ENCODE measurements at places on chromosomes 13 and 19.

DNA sequence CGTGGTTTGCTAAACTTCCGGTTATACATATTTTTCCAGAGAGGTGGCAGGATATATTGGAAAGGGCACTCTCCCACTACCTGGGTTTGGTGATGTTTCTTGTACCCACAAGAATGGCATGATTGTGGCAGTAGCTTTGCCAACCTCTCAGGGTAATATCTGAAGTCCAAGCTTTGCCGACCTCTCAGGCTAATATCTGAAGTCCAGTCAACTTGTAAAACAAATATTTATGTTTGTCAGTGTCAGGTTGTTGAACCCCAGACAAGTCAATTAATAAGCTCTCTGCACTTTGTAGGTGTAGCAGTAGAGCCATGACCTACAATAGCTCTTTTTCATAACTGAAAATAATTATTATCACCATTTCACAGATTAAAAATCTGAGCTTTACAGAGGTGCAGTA, 167.0 kb downstream of the POU4F1 start:
- no peak for ATAC-seq

GRCh38 chr13:51318015-51318414, 21.5 kb upstream of the SERPINE3 start:
- ATAC-seq, result no peak

DNA sequence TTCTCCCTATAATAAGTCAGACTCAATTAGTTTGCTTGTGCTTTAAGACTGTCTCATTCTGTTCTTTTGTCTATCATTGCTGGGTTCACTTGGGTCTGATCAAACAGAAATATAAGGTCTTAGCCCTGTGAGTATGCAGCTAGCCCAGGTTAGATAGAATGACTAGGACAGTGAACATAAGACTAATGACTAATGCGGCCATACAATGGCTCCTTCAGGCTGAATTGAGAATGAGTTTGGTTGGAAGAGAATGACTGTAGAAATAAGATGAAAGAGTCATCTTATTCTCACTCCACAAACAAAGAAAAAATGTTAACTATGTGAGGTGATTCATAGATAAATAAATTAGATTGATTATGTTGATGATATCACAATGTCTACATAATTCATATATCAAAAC, 50.1 kb upstream of the OBI1 start:
- ATAC-seq, result no peak

GRCh38 chr13:36778083-36778671, 40.8 kb upstream of the RFXAP start:
- ATAC-seq, result no peak

DNA sequence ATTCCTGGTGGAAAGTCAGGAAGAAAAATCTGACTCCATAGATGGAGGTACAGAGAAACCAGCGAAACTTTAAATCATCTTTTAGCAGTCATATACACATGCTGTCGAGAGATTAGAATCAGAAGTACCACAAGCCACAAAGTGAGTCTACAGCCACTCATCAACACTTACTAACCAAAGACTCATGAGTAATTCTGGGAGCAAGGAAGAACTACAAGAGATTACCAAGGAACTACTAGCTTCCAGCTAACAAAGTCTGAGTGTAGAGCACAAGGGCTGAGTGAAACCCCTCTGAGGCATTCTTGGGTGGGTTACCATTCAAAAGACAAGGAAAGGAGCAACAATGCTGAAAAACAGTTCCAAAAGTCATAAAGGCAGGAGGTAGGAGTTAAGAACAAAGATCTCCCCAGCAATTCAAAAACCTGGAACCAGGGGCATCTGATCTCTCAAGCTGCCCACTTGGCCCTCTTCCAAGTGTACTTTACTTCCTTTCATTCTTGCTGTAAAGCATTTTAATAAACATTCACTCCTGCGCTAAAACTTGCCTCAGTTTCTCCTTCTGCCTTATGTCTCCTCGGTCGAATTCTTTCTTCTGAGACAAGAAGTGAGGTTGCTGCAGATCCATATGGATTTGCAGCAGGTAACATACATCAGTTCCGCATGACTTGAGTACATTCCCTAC, 13.0 kb downstream of the RBM26 start:
- ATAC-seq, result peak; percentile 92

DNA sequence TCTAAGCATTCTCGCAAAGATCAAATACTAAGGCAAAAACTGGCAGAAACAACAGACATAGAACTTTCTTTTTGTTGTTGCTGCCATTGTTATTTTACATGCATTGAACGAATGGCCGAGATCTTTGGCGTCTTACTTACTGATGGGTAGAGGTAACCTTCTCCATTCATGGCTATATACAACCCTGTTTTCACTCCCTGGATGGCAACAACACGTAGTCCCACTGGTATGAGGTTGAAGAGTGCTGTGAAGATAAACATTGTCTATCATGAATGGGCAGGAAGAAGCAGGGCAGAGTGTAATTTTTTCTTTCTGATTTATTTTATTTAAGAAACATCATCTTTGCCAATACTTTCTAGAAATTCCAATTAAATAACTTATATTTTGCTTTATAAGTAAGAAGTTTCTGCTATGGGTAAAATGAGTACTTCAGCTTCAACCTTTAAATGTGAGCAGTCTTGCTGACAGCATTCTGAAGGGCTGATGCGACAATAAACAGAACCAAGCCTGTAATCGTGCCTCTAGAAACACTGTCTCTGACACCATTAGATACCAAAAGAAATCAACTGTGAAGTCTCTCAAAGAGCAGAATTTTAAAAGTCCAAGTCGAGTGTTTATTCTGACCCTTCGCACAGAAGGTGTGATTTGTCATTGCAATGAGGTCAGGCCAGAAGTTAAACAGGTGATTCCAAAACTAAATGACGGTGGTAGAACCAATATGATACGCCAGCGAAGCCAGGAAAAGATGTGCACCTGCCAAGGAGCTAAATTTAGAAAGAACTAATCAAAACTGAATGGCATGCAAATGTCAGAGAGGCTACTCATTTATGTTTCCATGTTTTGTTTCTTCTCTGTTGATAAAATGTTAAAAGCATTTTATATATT, 416.4 kb downstream of the ITGBL1 start:
- no peak for ATAC-seq

DNA sequence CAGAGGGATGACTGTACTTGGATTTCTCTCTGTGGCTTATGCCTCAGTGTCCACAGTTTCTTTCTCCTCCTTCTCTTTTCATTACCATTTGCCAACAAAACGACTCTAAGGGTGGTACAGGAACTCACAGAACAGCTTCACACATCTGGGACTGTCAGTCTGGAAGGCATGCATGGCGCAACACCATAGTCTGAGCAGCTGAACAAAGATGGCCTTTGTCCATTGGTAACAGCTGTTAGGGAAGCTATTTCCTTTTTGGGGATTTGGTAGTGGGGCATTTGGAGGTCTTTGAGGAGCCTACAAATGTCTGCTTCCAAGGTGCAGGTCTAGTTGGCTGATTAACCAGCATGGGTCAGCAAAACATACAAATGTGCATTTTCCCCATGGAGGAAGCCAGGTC, 81.4 kb upstream of the PCDH8 start:
- ATAC-seq, result no peak

DNA sequence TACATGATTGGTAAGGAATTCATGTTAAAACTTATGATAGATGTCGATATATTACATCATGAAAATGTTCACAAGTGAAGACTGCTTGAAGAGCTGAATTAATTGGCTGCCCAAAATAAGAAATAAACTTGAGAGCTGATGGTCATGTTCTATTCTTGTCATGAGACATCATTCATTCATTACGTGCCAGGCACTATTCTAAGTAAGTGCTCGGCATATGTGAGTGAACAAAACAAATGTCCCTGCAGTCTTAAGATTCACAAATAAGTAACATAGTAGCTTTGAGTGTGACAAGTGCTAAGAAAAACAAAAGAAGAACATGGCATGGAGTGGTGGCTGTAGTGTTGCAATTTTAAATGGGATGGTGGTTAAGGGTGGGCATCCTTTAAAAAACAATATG, 329.3 kb downstream of the SUCLA2 start:
- no peak for ATAC-seq

GRCh38 chr19:11963566-11964355, 1.1 kb upstream of the ZNF763 start:
- ATAC-seq, result peak; percentile 52

DNA sequence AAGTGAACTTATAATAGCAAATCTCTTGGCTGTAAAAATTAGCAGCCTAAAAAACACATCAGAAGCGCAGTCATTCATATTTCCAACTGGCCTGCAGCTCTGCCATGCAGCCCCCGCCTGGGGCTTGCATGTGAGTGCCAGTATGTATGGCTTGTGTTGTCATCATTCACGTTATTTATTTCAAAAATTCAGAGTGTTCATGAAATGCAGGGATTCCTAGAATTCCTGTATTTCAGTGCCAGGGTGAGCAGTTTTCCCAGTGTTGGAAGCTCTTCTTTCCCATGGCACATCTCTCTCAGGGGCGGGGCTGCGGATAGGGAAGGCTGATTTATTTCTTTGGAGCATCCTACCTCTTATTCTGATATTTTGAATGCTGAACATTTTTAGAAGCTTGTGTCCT, 234.6 kb downstream of the FGF9 start:
- ATAC-seq, result no peak

DNA sequence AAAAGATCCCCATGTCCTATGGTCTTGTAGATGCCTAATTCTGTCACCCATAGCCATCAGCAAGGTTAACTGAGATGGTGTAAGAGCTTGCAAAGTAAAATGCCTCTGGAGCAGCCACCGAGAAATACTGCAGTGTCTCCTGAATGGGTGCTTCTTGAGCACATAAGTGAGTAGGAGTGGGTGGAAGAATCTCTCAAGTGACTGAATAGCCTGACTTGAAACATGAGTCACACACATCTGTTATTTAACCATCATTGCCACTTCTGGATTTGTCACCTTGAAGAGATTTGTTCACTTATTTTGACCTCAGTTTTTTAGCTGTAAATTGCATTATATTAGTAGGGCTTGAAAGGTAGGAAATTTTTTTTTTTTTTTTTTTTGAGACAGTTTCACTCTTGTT, 2.3 kb downstream of the ZNF714 start:
- peak; percentile 53 for ATAC-seq

DNA sequence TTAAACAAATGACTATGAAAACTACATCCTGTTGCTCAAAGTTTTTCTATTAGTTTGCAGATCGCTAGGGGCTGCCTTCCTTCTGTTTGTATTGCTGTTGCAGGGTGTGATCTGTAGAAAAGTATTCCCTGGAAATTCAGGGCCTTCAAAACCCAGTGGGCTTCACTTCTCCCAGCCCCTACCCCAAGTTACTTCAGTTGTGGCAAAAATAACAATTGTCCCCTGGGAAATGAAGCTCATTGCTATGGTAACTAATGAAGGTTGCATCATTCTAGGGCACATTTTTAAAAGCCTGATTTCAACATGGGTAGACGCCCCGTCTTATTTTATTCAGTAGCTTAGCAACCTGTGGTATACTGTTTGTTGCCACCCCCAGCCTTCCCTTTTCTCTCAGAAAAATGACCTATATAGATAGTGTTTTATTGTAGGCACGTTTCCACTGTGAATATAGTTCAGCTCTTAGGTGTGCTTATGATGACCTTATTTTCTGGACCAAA, 60.9 kb downstream of the WDFY2 start:
- ATAC-seq, result peak; percentile 57

- ATAC-seq, result no peak
These were observed 14.1 kb downstream of the CARM1 start for GRCh38 chr19:10885201-10886169.

Measured in activated CD4-positive, CD25-positive, alpha-beta regulatory T cell treated with anti-CD3 and anti-CD28 coated beads, Interleukin-2, amount 50 U/mL, for 24 hours (primary cell).